ENCODE measurements at places on chromosomes 2 and 18.

DNA sequence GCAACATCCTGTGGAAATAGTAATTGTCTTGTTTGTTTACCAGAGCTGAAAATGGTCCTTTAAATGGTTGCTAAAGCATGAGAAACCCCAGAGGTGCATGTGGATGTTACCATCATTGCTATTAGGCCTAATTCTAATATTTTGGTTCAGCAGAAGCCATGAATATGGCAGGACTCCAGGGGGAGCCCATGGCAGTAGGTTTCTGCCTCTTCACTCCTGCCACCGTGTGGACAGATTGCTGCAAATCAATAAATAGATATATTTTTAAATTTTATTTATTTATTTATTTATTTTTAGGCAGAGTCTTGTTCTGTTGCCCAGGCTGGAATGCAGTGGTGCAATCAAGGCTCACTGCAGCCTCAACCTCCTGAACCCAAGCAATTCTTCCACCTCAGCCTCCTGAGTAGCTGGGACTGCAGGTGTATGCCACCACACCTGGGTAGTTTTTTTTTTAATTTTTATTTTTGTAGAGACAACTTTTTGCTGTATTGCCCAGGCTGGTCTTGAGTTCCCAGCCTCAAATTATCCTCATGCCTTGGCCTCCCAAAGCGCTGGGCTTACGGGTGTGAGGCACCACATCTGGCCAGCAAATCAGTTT, 54.9 kb upstream of the CAPN13 start:
- peak; percentile 68 for DNase-seq

DNA sequence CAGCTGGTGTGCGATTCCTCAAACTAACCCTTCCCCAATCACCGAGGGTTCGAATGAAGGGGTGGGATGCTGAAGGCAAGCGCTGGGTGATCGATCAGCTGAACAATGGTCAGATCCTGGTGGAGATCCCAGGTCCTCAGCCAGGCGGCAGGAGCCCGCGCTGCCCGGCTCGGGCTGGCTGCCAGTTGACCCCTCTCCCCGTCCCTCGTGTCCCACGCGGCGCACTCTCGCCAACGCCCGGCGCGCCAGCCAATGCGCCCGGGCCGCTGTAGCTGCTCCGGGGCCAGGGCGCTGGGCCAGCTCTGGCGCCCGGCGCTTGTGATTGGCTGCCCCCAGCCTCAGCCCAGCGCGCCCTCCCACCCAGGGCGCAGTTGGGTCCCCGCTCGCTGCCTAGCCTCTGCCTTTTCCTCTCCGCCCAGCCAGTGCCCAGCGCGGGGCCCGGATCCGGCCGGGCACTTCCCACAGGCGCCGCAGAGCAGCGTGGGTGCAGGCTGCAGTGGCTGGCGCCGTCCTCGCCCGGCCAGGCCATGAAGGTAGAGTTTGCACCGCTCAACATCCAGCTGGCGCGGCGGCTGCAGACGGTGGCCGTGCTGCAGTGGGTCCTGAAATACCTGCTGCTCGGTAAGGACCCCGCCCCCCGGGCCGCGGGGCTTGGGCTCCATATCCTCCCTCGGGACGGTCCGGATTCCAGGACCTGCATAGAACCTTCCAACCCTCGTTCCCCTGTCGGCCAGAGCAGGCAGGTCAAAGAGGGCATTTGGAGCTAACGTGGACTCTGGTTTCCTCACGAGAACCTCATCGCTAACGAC, at the start of gene MOGAT1:
Gene MOGAT1 (plus strand): TSS at position 400 of the 809 bp plus-strand sequence. CDS start 128 bp downstream, at position 528.
- no peak for DNase-seq

GRCh38 chr2:36902385-36903120, 63.8 kb downstream of the STRN start:
- DNase-seq: no peak

DNA sequence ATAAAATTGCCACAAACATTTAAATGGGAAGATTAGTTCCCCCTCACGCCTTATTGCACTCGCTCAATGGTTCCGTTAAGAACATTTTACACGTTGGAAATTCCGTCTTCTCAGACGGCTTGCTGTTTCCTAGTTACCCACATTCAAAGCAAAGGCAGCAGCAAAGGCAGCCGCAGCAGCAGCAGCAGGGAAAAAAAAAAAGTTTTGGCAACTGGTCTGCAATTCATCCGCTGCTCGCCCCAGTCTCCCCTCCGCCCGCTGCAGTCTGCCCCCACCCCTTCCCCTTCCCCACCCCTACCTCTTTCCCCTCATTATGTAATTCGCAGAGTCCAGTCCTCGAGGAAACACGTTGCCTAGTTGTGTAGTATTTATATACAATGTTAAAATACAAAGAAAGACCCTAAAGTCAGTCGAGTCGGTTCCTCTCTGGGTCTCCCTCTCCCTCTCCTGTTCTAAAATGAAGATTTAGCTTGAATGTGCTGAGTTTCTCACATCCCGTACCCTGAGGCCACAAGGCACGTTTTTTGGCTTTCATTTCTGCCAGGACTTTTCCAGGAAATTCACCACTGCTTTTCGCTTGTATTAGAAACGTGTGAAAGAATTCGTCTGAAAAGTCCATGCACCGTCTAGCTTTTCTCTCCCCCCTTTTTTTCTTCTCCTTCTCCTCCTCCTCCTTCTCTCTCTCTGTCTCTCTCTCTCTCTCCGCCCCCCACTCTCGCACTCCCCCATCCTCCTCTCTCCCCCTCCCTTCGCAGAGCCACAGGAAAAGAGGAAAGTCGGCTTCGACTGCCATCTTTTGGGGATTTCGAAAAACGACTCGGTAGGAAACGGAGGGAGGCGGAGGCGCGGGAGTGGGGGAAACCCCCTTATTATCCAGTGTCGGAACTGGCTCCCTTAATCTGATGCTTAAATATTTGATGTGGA, 140.0 kb downstream of the MEIS1 start:
- peak; percentile 54 for DNase-seq

- DNase-seq: no peak
Observed at GRCh38 chr2:98747888-98748287, 17.0 kb upstream of the MGAT4A start.
